Naive thymus-derived CD8-positive, alpha-beta T cell (primary cell): ENCODE measurements at places on chromosomes 4 and X. TPM values are rescaled to one million over a fixed set of nuclear protein-coding genes. Genes with fewer than 3 reads are reported as not detected.

GRCh38 chr4:121786221-121786620 is 14.9 kb upstream of the EXOSC9 start:
- no peaks in the 10 kb centered on the region for H3K36me3 ChIP-seq
- DNase-seq = no peak
- H3K27ac ChIP-seq = no peak overlapping the region
- no peaks in the 10 kb centered on the region for H3K4me1 ChIP-seq

Gene ZNF711
- 2.3 TPM for total RNA-seq

GRCh38 chr4:176653401-176654220 is 139.1 kb downstream of the VEGFC start:
- no peaks in the 10 kb centered on the region for H3K36me3 ChIP-seq
- DNase-seq = no peak
- H3K4me1 ChIP-seq = no peaks in the 10 kb centered on the region

GRCh38 chr4:97953171-97953941 is 189.9 kb downstream of the STPG2 start:
- no peaks in the 10 kb centered on the region for H3K36me3 ChIP-seq
- H3K27me3 ChIP-seq = no peaks in the 10 kb centered on the region
- no peak overlapping the region for H3K4me3 ChIP-seq
- no peak for DNase-seq

- no peak overlapping the region for H3K27ac ChIP-seq
- DNase-seq = no peak
- no peaks in the 10 kb centered on the region for H3K27me3 ChIP-seq
- no peak overlapping the region for H3K4me3 ChIP-seq
- H3K4me1 ChIP-seq = no peaks in the 10 kb centered on the region
Observed at GRCh38 chr4:65580551-65580950, 89.7 kb downstream of the EPHA5 start.

GRCh38 chr4:181569553-181569952 is 673.6 kb upstream of the TENM3 start:
- no peak for DNase-seq
- no peak overlapping the region for H3K4me3 ChIP-seq
- no peaks in the 10 kb centered on the region for H3K4me1 ChIP-seq
- no peak overlapping the region for H3K27ac ChIP-seq
- H3K27me3 ChIP-seq = peaks cover 2% of the 10 kb centered on the region

Gene RNF128
- total RNA-seq = not detected

Gene MAGEA3
- total RNA-seq = not detected

Gene OTUD6A
- not detected for total RNA-seq

DNA sequence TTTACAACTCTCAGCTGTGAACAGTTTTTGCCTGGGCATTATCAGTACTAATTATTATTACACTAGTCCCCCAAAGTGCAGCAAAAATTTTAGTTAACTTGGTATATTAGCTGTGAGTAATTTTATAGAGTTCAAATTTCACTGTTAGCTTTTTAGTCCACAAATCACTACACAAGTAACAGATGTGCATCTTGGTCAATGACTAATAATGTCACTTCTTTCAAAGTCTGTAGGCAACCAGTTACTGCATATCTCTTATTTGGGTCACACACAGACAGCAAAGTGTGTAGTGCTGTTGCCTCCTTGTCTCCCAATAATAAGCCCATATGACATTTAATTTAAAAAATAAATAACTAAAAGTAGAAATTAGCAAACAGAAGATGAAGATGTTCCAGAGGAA is 159.9 kb downstream of the SCFD2 start:
- no peaks in the 10 kb centered on the region for H3K36me3 ChIP-seq
- H3K27me3 ChIP-seq = no peaks in the 10 kb centered on the region
- peaks cover 2% of the 10 kb centered on the region for H3K4me1 ChIP-seq
- DNase-seq = no peak
- H3K27ac ChIP-seq = no peak overlapping the region

Gene SSX3
- not detected for total RNA-seq

- no peak for DNase-seq
- H3K4me3 ChIP-seq = no peak overlapping the region
- H3K36me3 ChIP-seq = peaks cover 2% of the 10 kb centered on the region
- H3K27me3 ChIP-seq = no peaks in the 10 kb centered on the region
Observed at GRCh38 chrX:17854531-17854930, 6.6 kb downstream of the RAI2 start.

Gene DIPK2B
- not detected for total RNA-seq

Gene CPE
- not detected for total RNA-seq

DNA sequence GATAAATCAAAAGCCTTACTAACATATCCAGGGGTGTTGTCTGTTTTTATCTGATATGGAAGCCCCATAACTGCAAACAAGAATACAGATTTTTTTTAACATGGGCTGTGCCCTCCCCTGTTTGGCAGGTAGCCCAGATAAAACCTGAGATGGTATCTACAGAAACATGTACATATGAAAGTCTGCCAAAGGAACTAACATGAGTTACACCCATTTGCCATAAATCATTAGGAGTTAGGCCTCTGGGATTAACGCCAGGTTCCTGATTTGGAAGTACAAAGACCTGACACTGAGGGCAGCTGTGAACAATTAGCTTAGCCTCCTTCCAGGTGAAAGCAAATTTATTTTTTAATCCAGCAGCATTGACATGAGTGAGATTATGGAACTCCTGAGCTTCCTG is 264.3 kb downstream of the TECRL start:
- H3K4me1 ChIP-seq = no peaks in the 10 kb centered on the region
- H3K27me3 ChIP-seq = no peaks in the 10 kb centered on the region
- H3K36me3 ChIP-seq = no peaks in the 10 kb centered on the region
- no peak overlapping the region for H3K4me3 ChIP-seq
- no peak for DNase-seq

DNA sequence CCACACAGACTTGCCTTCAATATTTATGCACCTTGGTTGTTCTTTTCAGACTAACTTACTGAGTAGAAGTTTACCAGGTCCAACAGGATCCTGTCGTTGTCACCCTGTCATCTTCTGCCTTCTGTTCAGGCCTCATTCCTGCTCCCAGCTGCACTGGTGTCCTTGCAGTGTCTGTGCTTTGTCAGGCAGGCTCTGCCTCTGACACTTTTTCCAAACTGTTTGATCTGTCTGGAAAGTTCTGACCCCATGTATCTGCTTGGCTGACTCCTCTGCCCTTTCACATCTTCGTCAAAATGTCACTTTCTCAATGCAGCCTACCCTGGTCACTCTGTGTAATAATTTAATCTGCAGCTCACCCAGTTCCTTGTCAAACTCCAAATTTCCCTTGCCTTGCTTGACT is 9.9 kb downstream of the PAGE2 start:
- H3K27me3 ChIP-seq = no peaks in the 10 kb centered on the region
- no peak for DNase-seq
- no peaks in the 10 kb centered on the region for H3K4me1 ChIP-seq
- no peaks in the 10 kb centered on the region for H3K36me3 ChIP-seq
- H3K27ac ChIP-seq = no peak overlapping the region

GRCh38 chr4:128560754-128561495 is 248.6 kb upstream of the JADE1 start:
- H3K27me3 ChIP-seq = peaks cover 11% of the 10 kb centered on the region
- H3K27ac ChIP-seq = no peak overlapping the region
- H3K4me3 ChIP-seq = no peak overlapping the region
- H3K36me3 ChIP-seq = no peaks in the 10 kb centered on the region
- no peak for DNase-seq

DNA sequence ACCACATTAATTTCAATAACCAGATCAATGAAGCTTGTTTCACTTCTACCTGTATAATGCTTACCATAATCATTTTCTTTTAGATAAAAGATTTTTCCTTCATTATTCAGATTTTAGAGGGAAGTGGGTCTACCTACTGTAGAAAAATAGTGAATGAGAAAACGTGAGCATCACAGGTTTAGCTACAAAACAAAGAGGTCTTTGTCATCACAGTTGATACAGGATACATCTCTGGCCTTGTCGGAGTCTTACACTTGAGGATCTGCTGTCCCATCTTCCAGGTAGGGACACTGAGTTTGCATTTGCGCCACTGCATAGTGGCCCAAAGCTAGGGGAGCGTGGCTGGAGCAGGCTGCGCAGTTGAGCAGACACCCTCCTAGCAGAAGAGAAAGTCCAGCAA is 710 bp downstream of the CLDN24 start:
- H3K4me3 ChIP-seq = no peak overlapping the region
- peak overlapping the region; percentile 66 for H3K27ac ChIP-seq
- DNase-seq = no peak
- no peaks in the 10 kb centered on the region for H3K36me3 ChIP-seq
- H3K27me3 ChIP-seq = peaks cover 3% of the 10 kb centered on the region

- H3K4me3 ChIP-seq = peak overlapping the region; percentile 77
- peak; percentile 64 for DNase-seq
- no peaks in the 10 kb centered on the region for H3K27me3 ChIP-seq
Observed at GRCh38 chrX:154378059-154378798, 866 bp upstream of the EMD start.

Gene P2RY8
- 132 TPM for total RNA-seq

- H3K4me1 ChIP-seq = peaks cover 14% of the 10 kb centered on the region
- peaks cover 3% of the 10 kb centered on the region for H3K27me3 ChIP-seq
- no peak for DNase-seq
- H3K4me3 ChIP-seq = no peak overlapping the region
Observed at GRCh38 chrX:2521092-2521926, 20.5 kb upstream of the DHRSX start.
